ENCODE measurements at places on chromosomes 4 and X.

DNA sequence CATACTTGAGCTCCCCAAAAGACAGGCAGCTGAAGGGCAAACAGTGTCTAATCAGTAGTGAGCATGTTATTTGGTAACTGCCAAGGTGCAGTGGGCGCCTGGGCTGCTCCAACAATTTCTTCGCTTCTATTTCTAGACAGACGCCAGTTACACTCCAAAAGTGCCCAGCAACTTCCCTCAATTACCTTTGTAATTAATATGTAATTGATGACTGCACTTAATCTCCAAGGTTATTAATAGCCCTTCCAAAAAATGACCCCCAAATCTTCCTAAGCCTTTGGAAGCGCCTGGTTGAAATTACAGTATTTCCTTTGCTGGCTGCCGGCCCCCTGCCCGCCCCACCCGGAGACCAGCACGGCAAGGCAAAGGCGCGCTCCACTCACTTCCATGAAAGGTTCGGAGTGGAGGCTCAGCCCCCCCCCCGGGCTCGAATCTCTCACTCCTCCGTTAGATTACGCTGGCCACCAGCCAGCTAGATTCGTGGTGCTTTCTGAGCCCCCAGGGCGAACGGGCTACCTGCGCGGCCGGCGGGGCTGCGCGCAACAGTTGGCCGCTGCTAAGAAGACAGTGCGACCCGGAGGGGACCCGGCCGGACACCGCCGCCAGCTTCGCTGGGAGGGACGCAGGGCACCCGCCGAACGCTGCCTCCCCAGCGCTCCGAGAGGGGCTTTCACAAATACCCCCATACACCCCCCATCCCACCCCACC lies 1.9 kb downstream of the GPC4 start:
- no peak for DNase-seq

GRCh38 chr4:134665429-134665828 lies 463.8 kb upstream of the PABPC4L start:
- DNase-seq: no peak

DNA sequence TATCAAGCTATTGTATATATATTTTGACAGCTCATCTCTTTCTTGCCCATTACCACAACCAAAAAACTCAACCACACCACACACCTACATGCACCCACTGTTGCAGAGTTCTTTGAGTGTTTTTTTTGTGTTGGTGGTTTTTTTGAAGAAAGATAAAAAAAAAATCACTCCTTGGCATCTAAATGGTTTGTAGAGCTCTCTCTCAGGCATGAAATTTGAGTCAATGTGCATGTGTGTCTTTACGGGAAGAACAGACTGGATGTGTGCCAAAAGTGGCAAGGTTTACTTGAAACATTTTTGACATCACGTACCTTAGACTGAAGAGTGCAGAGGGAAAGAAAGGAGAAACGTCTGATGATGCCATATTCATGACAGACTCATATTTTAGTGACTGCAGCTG lies 154.2 kb downstream of the FHIP1A start:
- no peak for DNase-seq

DNA sequence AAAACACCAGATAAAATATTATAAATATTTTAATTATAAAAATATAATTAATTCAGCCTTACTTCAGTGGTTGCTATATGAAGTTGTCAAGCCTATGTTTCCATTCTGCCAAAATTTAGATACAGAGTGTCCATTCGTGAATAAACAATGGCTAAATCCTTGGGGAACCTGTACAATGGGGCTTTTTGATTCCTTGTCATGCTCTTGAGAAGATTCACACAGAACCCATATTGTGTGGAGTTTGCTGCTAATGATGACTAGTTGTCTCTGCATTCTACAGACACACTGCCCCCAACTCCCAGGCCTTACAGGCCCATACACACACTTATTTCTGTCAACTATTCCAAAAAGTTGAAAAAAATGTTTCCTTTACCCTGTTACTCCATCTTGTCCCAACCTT lies 33.4 kb upstream of the MAGEC2 start:
- DNase-seq: no peak

- no peak for DNase-seq
These were observed 71.3 kb upstream of the KIT start for GRCh38 chr4:54586320-54586955.

DNA sequence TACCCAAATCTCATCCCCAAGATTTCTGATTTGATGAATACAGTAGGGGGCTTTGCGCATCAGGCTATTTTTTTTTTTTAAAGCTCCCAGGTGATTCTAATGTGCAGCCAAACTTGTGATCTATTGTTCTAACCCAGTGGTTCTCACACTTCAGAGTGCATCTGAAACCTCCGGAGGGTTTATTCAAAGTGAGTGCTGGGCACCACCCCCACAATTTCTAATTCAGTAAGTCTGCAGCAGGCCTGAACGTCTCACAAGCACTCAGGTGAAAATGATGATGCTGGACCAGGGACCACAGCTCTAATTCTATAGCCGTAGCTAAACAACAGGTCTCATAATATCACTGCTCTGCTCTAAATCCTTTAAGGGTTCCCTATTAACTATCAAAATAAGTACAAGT lies 211.4 kb downstream of the FMR1NB start:
- DNase-seq: no peak

DNA sequence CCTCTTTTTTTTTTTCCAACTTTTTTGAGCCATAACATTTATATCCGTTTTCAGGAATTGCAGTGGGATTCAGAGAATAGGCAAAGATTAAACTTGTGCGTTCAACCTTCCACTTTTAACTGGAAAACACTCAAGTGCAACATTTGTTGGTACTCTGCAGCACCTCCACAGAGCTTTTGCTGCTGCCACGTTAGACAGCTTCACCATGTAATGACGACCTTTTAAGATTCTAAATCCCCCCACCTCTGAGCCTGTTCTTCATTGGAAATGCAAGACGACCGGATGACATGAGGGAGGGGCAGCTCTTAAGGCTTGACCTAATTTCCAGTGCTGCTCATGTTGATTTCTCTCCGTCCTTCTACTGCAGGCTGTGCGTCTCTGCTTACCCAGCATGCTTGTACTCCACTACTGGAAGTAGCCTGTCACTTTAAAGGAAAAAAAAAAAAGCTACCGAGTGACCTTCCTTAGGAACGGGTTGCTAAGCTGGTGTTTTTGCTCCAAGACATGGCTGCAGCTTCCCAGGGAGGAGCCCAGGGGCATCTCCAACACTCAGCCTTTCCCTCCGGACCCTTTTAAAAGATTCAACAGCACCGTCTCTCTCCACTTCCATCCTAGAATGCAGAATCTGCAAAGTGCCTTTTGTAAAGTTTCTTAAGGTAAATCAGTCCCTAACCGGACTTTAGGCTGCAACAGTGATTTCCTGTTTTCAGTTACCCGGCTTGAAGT lies at the start of gene CC2D2A:
Gene CC2D2A (plus strand): TSS at position 481 of the 726 bp plus-strand sequence. CDS start 6,051 bp downstream, outside the sequence.
- no peak for DNase-seq

- DNase-seq: no peak
These were observed 427.3 kb upstream of the FTHL17 start for GRCh38 chrX:31499109-31499508.

DNA sequence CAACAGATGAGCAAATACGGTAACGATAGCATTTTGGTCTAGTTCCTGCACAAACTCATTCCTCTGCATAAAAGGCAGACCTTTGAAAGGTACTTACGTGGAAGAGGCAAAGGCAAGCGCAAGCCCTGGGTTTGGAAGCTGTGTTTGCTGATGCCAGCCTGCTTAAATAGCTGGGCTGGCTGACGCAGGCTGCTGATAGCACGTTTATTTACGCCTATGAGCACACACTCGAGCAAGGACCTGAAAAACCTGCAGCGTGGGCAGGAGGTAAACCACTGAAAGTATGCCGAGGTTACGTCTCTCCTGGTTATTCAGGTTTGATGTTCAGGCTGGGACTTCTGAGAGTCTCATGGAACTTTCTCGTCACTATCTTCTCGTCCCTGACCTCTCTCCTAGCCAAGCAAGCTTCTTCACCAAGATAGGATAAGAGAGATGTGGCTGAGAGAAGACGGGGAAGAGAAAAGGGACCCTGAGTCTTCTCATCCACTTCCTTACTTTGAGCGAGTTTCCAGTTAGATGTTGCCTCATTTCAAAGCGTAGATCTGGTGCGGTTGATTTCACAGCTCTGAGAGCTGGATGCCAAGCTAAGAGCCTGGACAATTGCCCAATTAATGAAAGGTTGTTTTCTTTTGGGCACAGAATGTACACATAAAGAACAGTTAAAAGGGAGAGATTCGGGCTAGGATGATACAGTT lies at the start of gene HOPX:
Gene HOPX (minus strand): TSS at position 139 of the 695 bp plus-strand sequence. CDS start 23,480 bp downstream, outside the sequence.
- peak; percentile 66 for DNase-seq

GRCh38 chr4:2059726-2060602 lies 837 bp downstream of the NAT8L start:
- DNase-seq: no peak

GRCh38 chr4:181845617-181846016 lies 397.6 kb upstream of the TENM3 start:
- DNase-seq: no peak

- DNase-seq: peak; percentile 36
These were observed 7.3 kb downstream of the PPP1R3F start for GRCh38 chrX:49276671-49277534.

- no peak for DNase-seq
These were observed 94.4 kb downstream of the SOWAHB start for GRCh38 chr4:76803522-76803921.

DNA sequence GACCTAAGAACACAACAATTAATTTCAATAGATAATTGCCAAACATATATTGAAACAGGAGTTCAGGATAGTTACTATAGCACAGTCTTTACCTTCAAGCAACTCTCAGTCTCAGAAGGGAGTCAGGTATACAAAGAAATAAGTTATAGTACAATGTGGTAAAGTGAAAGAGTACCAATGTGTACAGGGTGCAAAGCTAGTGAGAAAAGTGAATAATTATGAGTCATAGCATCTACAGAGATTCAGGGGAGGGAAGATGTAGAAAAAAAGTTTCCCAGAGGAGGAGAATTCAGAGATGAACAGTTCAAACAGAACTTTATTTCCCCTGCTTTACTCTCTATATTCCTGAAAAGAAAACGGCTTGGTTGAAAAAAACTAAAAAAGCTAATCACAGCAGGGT lies 22.7 kb upstream of the DKK2 start:
- DNase-seq: no peak

GRCh38 chr4:24809815-24810405 lies 14.5 kb downstream of the SOD3 start:
- no peak for DNase-seq

- no peak for DNase-seq
These were observed 59.1 kb downstream of the GALNT7 start for GRCh38 chr4:173227756-173228155.

DNA sequence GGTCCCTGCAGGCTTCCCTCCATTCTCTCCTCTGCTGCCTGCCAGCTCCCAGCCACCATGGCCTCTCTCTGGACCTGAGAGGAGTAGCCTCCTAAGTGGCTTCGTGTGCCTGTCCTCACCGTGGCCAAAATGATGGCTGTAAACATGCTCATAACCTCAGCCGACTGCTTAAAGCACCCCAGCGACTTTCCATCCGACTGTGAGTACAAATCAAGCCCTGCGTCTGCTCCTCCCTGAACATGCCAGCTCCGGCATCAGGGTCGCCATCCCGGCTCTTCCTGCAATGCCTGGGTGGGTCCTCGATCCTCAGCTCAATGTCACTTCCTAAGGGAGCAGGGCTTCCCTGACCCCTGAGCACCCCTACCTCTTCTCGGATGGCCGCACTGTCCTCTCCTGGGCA lies 3.3 kb upstream of the SORCS2 start:
- no peak for DNase-seq

- DNase-seq: no peak
These were observed 343.3 kb upstream of the FRG1 start for GRCh38 chr4:189597341-189597740.

- DNase-seq: no peak
These were observed 244.0 kb downstream of the TMA16 start for GRCh38 chr4:163738521-163738920.

GRCh38 chrX:140948827-140949226 lies 53.6 kb upstream of the SPANXB1 start:
- no peak for DNase-seq

DNA sequence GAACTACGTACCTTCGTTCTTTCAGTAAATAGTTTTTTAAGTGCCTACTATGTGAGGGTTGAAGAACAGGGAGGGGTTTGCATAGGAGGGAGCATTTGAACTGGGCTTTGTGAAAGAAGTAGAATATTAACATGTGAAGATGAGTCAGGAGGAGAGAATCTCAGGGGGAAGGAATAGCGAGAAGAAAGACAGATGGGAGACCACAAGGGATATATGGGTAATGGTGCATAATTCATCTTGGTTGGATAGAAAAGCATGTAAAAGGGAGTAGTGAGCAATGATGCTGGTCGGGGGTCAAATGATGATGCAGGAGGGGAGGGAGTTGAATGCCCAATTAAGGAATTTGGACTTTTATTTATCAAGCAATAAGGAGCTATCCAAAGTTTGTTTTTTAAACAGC lies 52.7 kb downstream of the TMEM164 start:
- no peak for DNase-seq

DNA sequence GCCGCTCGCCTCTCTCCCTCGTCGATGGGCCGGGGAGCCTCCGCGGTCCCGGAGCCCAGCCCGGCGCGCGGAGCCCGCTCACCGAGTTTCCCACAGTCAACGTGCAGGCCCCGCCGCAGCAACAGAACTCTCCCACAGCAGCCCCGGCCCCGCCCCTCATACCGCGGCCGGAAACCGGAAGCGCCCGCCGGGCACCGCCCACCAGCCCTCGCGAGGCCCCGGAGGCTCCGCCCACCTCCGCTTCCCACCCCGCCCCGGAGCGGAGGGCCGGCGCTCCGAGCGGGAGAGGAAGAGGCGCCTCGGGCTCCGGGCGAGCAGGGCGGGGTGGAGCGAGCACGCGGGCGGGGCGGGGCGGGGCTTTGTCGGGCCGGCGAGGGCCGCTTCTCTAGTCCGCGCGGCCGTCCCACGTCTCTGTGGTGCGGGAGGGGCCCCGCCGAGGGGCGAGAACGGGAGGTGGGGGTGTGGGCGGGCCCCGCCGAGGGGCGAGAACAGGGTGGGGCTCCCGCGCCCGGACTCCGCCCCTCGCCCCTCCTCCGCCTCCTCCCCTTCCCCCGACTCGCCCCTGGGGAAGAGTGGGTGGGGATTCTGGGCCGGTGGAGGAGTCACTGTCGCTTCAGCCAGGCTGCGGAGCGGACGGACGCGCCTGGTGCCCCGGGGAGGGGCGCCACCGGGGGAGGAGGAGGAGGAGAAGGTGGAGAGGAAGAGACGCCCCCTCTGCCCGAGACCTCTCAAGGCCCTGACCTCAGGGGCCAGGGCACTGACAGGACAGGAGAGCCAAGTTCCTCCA lies at the start of the genes ABCD1 and BCAP31:
Gene ABCD1 (plus strand): TSS at position 605 of the 787 bp plus-strand sequence. CDS start 411 bp downstream, outside the sequence.
Gene BCAP31 (minus strand): TSS at position 136 of the 787 bp plus-strand sequence. CDS start 1,143 bp downstream, outside the sequence.
- DNase-seq: peak; percentile 79

DNA sequence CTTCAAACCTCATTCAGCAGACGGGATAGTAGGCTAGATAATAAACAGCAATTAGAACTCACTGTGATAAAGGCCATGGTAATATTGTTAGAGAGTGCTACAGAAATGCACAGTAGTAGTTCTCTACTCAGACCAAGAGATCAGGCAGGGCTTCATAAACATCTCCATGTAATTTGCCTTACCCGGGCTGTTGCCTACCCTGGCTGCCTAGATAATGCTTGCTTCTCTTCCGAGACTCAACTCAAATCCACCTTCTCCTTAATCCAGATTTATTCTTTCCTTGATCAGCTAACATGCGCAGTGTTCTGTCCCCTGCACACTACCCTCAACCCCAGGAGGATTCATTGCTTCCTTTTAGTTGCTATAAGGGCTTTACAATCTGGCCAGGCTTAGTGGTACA lies 21.8 kb downstream of the ANK2 start:
- no peak for DNase-seq

Measured in stimulated activated CD8-positive, alpha-beta memory T cell treated with anti-CD3 and anti-CD28 coated beads, Interleukin-15, amount 100 ng/mL, for 48 hours (primary cell).